ENCODE measurements at places on chromosomes 3 and 15. TPM values are rescaled to one million over a fixed set of nuclear protein-coding genes. Genes with fewer than 3 reads are reported as not detected.

LSM3 gene
- 2.4 TPM for total RNA-seq

CCR3 gene
- total RNA-seq: 0.27 TPM

DNA sequence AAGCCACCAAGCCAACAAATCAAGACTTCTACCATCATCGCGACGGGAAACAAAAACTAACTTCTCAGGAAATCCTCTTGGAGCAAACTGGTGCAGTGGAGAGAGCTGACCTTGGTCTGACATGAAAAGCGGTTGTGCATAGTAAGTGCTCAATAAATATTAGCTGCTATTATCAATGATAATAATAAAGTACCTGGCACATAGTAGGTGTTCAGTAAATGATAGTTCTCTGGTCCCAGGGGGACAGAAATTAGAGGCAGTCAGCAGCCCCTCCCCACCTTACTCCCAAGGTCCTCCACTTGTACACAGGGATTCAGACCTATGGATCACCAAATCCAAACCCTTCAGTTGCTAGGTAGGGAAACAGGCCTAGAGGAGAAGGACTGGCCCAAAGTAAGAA, 6.0 kb upstream of the CSK start:
- DNase-seq: no peak

DNA sequence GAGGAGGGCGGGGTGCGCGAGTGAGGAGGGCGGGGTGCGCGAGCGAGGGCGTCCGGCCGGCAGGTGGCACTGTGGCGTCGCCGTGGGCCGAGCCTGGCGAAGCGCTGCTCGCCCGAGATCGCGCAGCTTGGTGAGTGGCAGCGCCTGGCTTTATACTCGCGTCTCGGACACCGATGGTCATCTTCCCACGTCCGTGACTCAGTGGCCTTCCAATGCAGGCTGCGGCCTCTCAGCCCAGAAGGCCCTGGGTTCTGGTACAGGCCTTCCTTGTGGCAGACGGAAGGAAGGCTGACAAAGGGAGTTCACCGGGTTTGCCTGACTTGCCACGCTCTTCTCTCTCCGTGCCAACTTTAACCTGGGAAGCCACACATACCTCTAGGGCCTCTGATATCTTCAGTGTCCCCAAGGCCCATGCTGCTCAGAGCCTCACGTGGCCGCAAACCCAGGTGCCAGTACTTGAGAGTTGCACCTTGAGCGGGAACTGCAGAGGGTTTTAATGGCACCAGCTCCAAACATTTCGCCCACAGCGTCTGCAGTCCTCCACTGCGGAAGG, 195.3 kb upstream of the LYSMD4 start:
- DNase-seq: peak; percentile 91

DNA sequence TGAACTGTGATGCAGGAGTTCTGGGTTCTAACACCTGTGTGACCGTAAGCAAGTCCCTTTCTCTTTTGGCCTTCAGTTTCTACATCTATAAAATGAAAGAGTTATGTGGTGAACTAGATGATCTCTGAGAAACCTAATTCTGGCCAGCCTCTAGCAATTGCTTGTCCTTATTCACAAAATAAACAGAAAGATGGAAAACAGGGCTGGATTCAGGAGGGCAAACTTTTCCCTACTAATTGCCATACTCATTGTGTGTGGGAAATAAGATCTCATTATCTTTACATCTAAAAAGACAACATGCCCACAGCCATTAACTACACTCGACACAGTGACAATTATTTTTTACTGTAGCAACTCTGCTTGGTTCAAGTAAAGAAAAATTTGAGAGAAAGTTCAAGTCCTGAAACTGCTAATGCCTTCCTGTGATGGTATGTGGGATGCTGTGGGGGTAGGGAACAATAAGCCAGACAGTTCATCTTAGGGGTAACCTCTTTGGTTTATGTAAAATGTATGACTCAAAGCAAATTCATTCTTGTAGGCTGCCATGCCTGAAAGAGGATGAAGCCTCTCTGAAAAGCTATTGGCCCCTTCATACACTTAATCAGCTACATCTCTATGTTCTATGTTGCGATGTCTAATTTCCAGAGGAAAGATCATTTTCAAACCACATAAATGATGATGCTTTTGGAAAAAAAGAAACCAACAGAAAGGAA, 177.6 kb upstream of the BCL6 start:
- no peak for DNase-seq

GRCh38 chr3:108603691-108604090, 14.2 kb downstream of the DZIP3 start:
- peak; percentile 67 for DNase-seq
